ENCODE measurements at places on chromosomes 16 and 17.
A peak's percentile ranks its signal among the peaks of the same experiment; 100 is the strongest.

DNA sequence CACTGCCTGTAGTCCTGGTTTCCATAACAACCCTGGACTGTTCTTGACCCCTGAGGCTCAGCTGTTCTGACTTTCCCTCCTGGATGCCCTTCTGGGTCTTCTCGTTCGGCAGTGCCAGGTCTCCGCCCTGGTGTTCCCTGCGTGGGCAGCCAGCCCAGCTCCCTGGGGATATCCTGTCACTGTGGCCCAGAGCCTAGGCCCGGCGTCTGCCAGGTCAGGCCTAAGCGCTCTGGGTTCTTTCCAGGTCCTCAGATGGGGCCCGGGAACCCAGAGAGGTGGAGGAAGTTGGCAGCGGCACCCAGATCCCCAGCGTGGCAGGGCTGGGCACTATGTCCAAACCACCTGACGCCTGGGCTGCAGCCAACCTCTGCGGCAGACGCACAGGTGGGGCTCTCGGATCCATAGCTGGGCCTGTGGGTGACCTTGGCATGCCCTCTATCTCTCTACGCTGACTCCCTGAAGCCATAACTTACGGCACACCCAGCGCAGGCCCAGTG, 12.5 kb upstream of the ATP2A3 start:
- DNase-seq: no peak

- no peak for DNase-seq
Measured at GRCh38 chr16:1916640-1916990, 1.6 kb downstream of the HS3ST6 start.

GRCh38 chr17:77881545-77881944, 77.0 kb upstream of the TNRC6C start:
- DNase-seq: peak; percentile 91

DNA sequence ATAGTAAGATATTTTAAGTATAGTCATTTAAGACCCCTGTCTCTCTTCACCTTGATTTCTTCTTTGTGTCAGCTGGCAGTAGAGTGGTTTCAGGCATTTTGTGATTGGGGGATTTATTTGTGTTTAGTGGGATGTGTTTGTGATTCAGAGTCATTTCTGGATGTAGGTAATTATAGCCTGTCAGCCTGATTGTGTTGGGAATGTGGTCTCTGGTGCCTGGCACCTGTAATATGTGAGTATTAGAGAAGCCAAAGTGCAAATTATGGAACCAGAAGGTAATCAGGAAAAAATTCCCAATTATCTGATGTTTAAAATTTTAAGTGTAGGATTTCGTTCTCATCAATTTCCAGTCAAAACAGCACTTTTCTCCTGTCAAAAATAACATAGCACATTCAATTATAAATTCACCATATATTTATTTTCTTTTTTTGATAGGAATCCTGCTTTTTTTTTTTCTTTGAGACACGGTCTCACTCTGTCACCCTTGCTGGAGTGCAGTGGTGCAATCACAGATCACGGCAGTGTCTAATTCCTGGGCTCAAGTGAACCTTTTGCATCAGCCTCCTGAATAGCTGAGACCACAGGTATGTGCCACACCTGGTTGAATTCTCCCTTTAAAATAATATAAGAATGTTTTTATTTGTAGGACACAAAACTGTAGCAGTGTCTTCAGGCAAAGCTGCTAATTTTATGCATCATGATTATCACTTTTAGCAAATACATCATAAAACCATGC, 42.7 kb downstream of the ATF7IP2 start:
- DNase-seq: no peak

- DNase-seq: no peak
Measured at GRCh38 chr17:20914658-20915057, 128.2 kb downstream of the USP22 start.

GRCh38 chr16:73051961-73052360, 4.0 kb upstream of the ZFHX3 start:
- DNase-seq: no peak
